ENCODE measurements at places on chromosomes 1 and 21. TPM values are rescaled to one million over a fixed set of nuclear protein-coding genes. Genes with fewer than 3 reads are reported as not detected.

THEM5 gene
- polyA plus RNA-seq = 0.07 TPM

RNU1-1 gene
- not detected for polyA plus RNA-seq

RPRD2 gene
- polyA plus RNA-seq = 20.3 TPM

SLAMF7 gene
- 7.3 TPM for polyA plus RNA-seq

GRCh38 chr1:163863731-163864130, 542.0 kb downstream of the NUF2 start:
- no peak overlapping the region for H3K27ac ChIP-seq
- DNase-seq = no peak
- H3K27me3 ChIP-seq = no peaks in the 10 kb centered on the region
- no peak overlapping the region for H3K4me3 ChIP-seq
- no peaks in the 10 kb centered on the region for H3K36me3 ChIP-seq

DNA sequence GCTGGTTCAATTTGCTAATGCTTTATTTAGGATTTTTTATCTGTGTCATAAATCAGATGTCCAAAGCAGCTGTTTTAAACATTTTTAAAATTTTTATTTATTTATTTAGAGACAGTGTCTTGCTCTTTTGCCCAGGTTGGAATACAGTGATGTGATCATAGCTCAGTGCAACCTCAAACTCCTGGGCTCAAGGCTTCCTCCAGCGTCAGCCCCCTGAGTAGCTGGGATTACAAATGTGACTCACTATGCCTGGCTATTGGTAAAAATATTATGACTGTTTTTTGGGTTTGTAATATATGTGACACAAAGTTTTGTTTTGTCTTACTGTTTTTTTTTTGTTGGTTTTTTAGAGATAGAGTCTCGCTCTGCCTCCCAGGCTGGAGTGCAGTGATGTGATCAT, 11.8 kb downstream of the ZBED6 start:
- no peaks in the 10 kb centered on the region for H3K27me3 ChIP-seq
- no peak for DNase-seq
- peaks cover 11% of the 10 kb centered on the region for H3K4me1 ChIP-seq

GRCh38 chr1:219171192-219171935, 2.3 kb upstream of the LYPLAL1 start:
- no peaks in the 10 kb centered on the region for H3K27me3 ChIP-seq
- no peaks in the 10 kb centered on the region for H3K36me3 ChIP-seq
- H3K27ac ChIP-seq = no peak overlapping the region
- no peak overlapping the region for H3K4me3 ChIP-seq

CA6 gene
- not detected for polyA plus RNA-seq

DNA sequence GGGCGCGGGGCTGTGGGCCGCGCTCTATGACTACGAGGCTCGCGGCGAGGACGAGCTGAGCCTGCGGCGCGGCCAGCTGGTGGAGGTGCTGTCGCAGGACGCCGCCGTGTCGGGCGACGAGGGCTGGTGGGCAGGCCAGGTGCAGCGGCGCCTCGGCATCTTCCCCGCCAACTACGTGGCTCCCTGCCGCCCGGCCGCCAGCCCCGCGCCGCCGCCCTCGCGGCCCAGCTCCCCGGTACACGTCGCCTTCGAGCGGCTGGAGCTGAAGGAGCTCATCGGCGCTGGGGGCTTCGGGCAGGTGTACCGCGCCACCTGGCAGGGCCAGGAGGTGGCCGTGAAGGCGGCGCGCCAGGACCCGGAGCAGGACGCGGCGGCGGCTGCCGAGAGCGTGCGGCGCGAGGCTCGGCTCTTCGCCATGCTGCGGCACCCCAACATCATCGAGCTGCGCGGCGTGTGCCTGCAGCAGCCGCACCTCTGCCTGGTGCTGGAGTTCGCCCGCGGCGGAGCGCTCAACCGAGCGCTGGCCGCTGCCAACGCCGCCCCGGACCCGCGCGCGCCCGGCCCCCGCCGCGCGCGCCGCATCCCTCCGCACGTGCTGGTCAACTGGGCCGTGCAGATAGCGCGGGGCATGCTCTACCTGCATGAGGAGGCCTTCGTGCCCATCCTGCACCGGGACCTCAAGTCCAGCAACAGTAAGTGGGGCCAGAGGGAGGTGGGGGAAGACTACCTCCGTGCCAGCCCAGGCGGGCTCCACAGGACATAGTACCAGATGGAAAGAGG, 808 bp downstream of the MAP3K21 start:
- no peaks in the 10 kb centered on the region for H3K27me3 ChIP-seq
- peak; percentile 16 for DNase-seq
- H3K36me3 ChIP-seq = no peaks in the 10 kb centered on the region
- H3K27ac ChIP-seq = no peak overlapping the region
- H3K4me1 ChIP-seq = peaks cover 11% of the 10 kb centered on the region
- peak overlapping the region; percentile 42 for H3K4me3 ChIP-seq

PLA2G2C gene
- not detected for polyA plus RNA-seq

DNA sequence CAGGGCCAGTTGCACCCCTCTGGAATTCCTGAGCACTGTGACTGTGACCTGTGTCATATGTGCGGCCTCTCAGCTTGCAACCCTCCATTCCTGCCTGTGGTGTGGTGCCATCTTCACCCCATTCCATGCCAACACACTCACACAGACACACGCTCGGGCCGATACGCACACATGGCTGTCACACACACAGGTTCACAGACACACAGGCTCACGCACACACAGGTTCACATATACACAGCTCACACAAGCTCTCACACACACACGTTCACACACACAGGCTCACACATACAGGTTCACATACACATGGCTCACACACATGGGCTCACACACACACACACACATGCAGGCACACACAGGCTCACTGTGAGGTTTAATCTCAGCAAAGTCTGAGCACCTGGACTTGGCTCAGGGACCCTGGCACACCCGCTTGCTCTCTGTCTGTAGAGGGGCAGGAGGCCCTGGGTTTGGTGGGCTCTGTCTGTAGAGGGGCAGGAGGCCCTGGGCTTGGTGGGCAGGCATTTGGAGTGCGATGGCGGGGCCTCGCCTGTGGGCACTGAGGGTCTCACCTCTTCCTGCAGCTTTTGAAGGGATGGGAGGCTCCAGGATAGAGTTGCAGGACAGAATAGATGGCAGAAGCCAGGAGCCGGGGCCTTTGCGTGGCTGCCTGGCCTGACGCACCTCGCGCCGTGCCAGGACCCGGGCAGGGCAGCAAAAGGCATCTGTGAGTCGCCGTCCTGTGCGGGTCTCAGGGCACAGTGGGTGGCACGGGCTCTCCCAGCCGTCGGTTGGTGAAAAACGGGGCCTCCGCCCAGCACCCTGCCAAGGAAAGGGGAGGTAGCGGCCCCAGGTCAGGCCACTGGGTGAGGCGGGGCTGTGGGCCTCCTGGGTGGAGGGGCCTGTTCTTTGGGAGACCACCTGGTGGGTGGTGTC, 17.1 kb downstream of the COL18A1 start:
- DNase-seq = peak; percentile 23
- H3K4me3 ChIP-seq = no peak overlapping the region
- no peaks in the 10 kb centered on the region for H3K27me3 ChIP-seq
- H3K27ac ChIP-seq = no peak overlapping the region

GRCh38 chr21:44874497-44875315, 1.2 kb upstream of the PTTG1IP start:
- H3K4me1 ChIP-seq = peaks cover 14% of the 10 kb centered on the region
- no peaks in the 10 kb centered on the region for H3K36me3 ChIP-seq
- peak; percentile 65 for DNase-seq

PTPRC gene
- polyA plus RNA-seq = 1.9 TPM

- no peak for DNase-seq
- H3K27me3 ChIP-seq = no peaks in the 10 kb centered on the region
- H3K36me3 ChIP-seq = no peaks in the 10 kb centered on the region
- H3K27ac ChIP-seq = no peak overlapping the region
- H3K4me1 ChIP-seq = peaks cover 15% of the 10 kb centered on the region
These were observed 17.2 kb downstream of the PTP4A2 start for GRCh38 chr1:31920956-31921355.

NR5A2 gene
- 4.1 TPM for polyA plus RNA-seq

- H3K27ac ChIP-seq = no peak overlapping the region
- DNase-seq = no peak
- H3K4me1 ChIP-seq = no peaks in the 10 kb centered on the region
- no peak overlapping the region for H3K4me3 ChIP-seq
These were observed 9.5 kb downstream of the SIM2 start for GRCh38 chr21:36708286-36709029.

SERPINC1 gene
- not detected for polyA plus RNA-seq

DNA sequence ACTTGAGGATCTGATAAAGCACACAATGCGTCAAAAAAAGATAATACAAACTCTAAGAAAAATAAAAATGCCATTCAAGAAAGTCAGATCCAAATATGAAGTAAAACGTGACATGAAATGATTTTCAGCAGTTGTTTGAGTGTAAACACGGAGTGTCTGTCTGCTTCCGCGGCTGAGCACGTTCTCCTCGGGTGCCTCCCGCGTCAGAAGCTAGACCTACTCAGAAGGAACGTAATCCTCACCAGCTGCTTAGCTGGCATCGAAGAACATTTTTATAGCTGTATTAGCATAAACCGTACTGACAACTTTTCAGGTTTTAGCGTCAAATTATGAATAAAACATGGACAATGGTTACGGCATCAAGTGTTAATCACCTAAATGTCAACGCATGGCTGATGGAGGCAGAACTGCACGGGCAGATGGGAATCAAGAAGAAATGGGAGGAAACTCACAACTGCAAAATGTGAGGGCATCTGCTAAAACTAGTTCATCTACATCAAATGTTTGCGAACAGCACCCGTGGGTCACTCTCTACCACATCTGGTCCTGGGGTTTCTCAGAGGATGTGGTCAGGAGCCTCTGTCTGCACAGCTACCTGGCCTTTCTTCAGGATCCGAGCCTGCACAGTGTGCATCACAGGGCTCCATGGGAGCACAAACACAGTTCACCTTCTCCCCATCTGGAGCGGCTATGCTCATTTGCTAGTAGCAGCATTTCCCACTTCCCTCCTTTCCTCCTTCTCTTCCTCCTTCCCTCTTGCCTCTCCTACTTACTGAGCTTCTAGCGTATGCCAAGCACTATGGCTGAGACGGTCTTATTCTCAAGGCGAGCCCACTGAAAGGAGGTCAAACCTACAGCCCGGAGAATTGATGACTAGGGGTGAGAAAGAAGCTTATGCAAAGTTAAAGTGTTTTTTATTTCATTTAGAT, 40.0 kb downstream of the RCAN1 start:
- H3K27ac ChIP-seq = no peak overlapping the region
- no peak overlapping the region for H3K4me3 ChIP-seq
- no peaks in the 10 kb centered on the region for H3K27me3 ChIP-seq
- H3K4me1 ChIP-seq = no peaks in the 10 kb centered on the region
- no peaks in the 10 kb centered on the region for H3K36me3 ChIP-seq

MYBPHL gene
- polyA plus RNA-seq = not detected

DNA sequence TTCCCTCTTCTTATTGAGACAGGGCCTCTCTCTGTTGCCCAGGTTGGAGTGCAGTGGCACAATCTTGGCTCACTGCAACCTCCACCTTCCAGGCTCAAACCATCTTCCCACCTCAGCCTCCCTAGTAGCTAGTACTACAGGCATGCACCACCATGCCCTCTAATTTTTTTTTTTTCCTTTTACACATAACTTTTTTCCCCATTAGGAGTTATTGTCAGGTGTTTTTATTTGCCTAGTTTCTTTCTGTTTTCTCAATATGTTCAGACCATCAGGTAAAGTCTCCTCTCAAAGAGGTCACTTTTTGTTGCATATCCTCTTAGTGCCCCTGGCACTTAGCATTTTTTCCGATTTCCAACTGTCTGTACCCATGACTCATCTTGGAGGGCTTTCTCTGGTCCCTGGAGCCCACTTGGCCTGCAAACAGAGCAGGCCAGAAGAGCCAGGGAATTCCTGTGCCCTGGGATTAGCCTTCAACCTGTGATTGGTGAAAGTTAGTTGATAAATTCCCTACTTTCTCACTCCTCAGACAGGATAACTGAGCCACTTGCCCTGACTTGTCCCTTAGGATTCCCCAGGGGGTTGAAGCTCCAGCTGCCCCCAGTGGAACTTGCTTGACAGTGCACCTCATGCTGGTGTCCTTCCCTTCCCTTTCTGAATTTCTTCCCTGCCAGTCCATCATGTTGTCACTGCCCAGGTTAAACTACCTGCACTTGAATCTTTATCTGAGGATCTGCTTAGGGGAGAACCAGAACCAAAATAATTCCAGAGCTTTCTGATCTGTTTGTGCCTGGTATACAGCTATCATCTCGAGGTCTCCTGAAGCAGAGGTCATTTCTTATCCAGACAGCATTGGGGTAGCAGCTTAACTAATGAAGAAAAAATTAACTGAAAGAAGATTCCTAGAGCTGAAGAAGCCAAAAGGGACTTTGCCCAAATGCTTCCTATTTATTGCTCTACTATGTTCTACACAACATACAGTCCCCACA, 2.4 kb downstream of the NTPCR start:
- no peak overlapping the region for H3K4me3 ChIP-seq
- H3K36me3 ChIP-seq = no peaks in the 10 kb centered on the region
- H3K27ac ChIP-seq = no peak overlapping the region
- DNase-seq = no peak
- no peaks in the 10 kb centered on the region for H3K27me3 ChIP-seq

DMBX1 gene
- polyA plus RNA-seq = not detected

DNA sequence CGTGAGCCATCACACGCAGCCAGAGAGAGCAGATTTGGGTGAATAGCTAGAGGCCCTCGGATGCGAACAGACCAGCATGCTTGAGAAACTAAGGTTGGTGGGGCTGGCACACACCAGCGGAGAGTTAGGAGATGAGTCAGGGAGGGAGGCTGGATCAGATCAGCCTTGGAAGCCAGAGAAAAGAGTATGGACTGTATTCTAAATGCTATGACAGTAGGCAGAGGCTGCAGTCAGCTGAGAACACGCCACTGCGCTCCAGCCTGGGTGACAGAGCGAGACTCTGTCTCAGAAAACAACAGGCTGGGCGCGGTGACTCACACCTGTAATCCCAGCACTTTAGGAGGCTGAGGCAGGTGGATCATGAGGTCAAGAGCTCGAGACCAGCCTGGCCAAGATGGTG, 4.0 kb upstream of the PLEKHM2 start:
- no peak overlapping the region for H3K27ac ChIP-seq
- H3K4me1 ChIP-seq = peaks cover 5% of the 10 kb centered on the region
- no peaks in the 10 kb centered on the region for H3K27me3 ChIP-seq
- DNase-seq = no peak

DNA sequence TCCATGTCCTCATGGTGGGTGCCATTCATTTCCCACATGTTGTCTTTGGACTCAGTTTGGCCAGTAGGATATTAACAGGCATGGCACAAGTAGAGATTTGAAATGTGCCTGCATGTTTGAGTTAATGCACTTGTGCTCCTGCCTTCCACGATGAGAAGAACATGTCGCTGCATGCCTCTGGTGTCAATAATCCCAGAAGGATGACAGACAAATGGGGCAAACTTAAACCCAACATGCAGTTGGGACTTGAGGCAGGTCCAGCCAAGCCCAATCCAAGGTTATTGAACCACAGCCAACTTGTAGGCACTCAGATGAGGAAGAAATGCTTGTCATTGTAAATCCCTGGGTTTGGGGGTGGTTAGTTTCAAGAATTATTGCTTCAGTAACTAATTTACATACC, 174.6 kb downstream of the TRIM33 start:
- H3K4me1 ChIP-seq = no peaks in the 10 kb centered on the region
- H3K27me3 ChIP-seq = no peaks in the 10 kb centered on the region
- no peak for DNase-seq
- H3K4me3 ChIP-seq = no peak overlapping the region
- H3K27ac ChIP-seq = no peak overlapping the region
